ENCODE measurements at places on chromosomes 13 and 19.

DNA sequence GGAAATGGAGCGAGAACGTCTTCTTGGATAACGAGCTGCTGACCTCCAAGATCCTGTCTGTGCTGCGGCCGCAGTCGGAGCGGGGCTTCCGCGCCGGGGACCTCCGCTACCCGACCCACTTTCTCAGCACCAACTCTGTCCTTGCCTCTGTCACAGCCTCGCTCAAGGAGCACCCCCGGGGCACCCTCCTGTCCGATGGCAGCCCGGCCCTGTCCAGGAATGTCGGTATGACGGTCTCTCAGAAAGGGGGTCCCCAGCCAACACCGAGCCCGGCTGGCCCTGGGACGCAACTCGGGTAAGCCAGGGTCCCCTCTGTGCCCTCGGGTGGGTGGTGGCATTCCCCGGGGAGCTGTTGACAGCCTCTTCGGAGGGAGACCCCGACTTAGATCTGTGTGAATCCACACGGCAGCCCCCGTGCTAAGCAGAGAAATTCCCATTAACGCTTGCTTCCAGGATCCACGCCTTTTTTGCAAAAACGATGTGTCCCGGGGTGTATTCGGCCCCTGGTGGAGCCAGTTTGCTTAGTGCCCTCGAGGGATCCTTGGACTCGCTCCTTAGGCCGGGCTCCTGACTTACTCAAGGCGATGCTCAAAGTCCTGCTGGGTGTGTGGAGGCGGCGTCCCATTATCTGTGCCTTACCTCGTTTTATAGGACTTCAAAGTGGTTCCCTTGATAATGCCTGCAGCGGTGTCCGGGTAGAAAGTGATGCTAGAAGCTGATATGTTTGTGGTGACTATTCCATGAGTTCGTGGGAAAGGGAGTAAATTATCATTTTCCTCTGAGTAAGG is 48.5 kb downstream of the PEX11G start:
- no peak for DNase-seq

DNA sequence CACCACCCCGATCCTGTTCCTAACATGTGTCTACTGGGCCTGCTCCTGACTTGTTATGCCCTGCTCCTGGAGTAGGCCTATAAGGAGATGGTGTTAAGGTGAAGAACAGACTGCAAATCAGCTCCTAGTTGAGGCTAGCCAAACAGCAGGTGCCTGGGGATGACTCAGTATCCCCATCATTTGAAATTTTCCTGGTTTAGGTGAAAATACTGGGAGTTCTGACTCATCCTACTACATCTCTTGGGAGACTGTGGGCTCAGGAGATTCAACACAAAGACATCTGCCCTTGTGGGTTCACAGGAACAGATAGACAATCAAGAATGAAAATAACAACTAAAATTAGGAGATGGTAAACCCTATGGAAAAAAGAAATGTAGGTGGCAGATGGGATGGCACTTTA is 41.2 kb downstream of the BRD4 start:
- DNase-seq, result no peak

DNA sequence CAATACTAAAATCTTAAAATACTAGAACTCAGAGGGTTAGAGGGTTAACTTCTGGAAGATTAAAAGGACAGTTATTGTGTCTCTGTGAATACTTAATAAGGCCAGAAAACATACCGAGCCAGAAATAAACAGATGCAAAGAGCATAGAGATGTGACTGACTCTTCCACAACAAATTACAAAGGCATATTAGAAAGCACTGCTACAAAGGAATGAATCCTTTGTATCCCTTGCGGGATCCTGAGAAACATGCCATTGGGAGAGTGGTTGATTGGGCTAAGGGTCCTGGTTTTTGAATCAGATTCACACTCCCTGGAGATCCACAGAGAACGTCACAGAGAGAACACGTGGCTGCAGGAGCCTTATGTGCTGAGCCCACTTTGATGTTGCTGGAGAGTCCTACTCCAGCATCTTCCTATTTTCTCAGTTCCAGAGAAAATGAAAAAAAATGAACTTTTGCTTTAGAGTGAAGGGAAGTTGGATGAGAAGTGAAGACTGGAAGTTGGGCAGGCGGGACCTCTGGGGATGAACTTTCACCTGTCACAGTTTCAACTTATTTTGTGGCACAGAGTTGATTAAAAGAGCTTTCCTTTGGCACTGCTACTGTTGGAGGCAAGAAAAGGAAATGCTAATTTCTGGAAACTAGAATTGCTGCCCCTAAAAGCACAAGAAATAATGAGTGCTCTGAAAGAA is 309.9 kb downstream of the DCT start:
- DNase-seq, result no peak

- no peak for DNase-seq
These were observed 177.1 kb downstream of the PCCA start for GRCh38 chr13:100266026-100266425.

DNA sequence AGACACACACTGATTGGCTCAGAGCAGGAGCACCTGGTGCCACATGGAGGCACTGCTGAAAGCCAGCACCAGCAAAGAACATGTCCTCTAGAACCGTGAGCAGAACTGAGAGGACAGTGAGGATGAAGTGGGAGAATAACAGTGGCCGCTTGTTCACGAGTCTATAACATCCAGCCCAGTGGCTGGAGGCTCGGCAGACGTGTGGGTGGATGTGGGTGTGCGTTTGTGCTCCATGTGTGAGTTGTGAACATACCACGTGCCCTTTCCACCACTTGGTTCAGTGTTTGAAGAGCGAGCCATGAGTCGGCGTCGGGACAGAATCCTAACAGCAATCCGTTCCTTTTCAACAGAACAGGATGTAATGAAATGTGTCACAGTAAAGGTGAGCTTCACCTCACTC is 113.0 kb downstream of the SOX1 start:
- DNase-seq, result no peak

- no peak for DNase-seq
These were observed 182.5 kb upstream of the OBI1 start for GRCh38 chr13:78841358-78841963.

- no peak for DNase-seq
These were observed 3.0 kb downstream of the PPP6R1 start for GRCh38 chr19:55255618-55256423.

GRCh38 chr13:68690567-68690966 is 1417.1 kb upstream of the ATXN8OS start:
- no peak for DNase-seq

- DNase-seq, result no peak
These were observed 894.4 kb upstream of the PCDH9 start for GRCh38 chr13:68124437-68125086.

DNA sequence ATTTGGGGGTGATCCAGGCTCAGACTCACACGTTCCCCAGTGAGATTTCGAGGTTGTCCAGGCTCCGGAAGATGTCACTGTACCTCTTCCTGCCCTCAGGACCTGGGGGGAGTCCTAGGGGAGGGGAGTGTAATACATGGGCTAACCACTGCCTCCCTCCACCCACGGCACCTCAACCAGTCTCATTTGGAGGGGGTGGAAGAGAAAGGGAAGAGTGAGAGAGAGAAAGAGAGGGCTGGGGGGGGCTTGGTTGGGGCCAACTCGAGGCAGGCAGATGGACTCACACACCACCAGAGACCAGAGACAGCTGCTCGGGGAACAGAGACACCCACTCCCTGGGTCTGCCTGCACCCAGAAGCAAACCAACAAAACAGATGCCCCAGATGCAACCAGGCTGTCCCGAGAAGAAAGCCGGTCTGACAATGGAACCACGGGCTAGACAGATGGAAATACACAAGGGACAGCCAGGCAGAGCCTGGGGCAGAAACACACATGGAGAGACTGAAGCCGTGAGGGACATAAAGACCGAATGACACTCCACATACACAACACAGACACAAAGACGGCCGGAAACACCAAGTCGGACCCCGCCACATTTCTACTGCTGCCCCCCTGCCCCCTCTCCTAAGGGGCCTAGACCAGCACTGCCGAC is 825 bp downstream of the GMIP start:
- DNase-seq, result no peak

GRCh38 chr19:3276341-3276799 is 51.9 kb downstream of the CELF5 start:
- no peak for DNase-seq

- DNase-seq, result no peak
These were observed 30.3 kb downstream of the ZNF763 start for GRCh38 chr19:11995174-11995573.

DNA sequence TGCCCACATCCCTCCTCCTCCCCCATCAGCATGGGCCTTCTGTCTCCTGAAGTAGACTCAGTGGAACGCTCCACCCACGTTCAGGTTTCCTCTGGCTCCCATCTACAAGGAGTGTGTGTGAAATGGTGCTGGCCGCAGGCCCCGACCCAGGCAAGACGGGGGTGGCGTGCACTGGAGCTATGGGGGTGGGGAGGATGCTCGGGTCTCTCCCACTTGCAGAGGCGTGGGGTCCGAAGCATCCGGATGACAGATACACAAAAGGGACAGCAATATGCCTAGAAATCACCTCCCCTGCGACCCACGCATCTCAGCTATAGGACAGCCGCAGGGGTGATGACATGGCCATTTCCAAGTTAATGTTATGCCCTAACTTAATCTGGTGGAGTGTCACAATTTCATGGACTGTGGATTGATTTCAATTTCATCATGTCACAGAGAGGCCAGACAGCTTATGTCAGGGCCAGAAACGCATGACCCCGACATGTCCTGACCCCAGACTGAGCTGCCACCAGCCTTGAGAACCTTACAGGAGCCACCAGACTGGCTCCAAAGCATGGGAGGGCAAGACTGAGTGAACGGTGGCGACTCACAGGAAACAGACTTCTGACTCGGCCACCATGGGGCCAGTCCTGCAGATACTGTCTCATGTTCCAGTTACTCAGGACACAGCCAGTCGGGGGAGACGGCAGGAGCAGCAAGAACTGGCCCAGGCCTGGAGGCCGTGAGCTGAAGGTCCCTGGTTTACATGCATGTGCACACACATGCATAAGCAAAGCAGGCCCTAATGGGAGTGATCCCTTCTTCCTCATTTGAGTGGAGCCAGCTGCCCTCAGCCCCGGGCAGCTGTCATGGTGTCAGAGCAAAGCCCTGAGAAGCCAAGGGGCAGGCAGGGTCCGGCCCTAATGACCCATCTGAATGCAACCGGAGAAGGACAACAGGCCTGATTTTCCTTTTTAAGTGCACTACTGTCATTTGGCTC is 82.2 kb downstream of the SLC7A1 start:
- DNase-seq, result no peak

- no peak for DNase-seq
These were observed 4.0 kb downstream of the GPX4 start for GRCh38 chr19:1107661-1108261.

DNA sequence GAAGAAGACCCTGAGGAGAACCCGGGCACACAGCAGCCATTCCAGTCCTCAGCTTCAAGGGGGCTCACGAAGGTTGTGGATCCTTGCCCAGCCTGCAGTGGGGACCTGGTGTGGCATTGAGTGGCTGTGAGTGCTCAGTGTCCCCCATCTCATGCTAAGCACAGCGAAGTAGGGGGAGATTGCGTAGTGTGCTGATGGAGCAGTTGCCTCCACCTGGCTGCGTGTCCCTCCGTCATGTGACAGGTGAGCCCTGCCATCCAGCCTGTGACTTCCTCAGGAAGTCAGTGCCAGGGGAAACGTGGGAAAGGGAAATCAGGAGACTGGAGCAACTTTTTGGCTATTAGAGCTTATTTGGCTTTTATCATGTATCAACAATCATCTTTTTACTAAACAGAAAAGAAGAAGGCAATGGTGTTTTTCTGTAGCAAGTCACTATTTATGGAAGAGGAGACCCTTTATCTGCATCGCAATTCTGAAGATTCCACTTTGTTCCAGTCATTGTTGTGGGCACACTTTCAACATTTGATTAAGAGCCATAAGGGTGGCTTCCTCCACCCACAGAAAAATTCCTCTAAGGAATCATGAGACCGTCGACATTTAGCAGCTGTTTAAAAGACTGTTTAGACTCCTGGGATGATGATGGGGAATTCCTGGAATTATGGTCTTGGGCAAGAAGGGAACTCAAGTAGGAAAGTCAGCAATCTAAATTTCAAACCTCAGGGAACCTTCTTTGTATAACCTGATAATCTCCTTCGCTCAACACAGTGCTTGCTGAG is 126.8 kb upstream of the SPATA13 start:
- DNase-seq, result no peak
